ENCODE measurements at places on chromosomes 4 and X. TPM values are rescaled to one million over a fixed set of nuclear protein-coding genes. Genes with fewer than 3 reads are reported as not detected.

Gene SPANXN3
- not detected for polyA plus RNA-seq

Gene HSFX3
- polyA plus RNA-seq, result not detected

DNA sequence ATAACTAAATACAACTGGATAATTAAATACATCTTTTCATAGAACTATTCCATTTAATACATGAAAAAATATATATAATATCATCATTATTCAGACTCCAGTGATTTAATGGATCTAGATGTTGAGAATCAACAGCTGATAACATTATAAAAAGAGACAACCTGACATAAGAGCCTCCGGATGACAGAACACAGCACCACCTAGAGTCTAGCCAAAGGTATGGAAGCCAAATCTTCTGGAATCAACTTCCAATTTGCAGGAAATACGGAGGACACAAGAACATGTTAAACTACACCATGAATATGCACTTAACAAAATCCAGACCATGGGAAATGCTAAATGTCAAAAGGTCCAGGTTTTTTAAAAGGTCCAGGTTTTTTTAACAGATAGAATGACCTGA is 55.0 kb downstream of the LRBA start:
- DNase-seq, result no peak

Gene NPY1R
- polyA plus RNA-seq, result not detected

DNA sequence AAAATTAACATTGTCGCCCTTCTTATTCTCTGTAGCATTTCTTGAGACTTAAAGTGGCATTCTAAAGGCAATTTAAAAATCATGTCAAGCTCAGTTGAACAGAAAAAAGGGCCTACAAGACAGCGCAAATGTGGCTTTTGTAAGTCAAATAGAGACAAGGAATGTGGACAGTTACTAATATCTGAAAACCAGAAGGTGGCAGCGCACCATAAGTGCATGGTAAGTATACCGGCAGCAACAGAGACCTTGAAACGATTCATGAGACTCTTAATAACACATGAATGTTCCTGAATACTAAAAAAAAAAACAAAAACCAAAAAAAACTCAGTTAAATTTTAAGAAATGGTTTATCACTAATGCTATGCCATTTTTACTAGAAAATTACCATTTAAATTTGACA is 82.4 kb upstream of the HPRT1 start:
- DNase-seq, result no peak

GRCh38 chr4:169998981-169999380 is 27.2 kb downstream of the MFAP3L start:
- no peak for DNase-seq

Gene MAML3
- 0.52 TPM for polyA plus RNA-seq
